ENCODE measurements at places on chromosomes 13 and 19.

GRCh38 chr13:53042877-53043276 lies 14.3 kb downstream of the OLFM4 start:
- no peak for DNase-seq

DNA sequence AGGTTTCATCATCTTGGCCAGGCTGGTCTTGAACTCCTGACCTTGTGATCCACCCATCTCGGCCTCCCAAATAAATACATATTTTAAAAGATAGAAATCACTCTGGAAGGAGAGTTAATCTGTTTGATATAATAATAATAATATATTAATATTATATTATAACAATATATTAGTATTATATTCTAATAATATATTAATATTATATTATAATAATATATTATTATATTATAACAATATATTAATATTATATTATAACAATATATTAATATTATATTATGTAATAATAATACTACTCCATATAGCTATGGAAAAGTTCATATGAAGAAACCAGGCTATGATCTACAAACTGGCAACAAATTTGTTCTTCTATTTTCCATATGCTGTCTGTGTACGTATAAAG lies 16.8 kb downstream of the HPN start:
- DNase-seq: no peak

DNA sequence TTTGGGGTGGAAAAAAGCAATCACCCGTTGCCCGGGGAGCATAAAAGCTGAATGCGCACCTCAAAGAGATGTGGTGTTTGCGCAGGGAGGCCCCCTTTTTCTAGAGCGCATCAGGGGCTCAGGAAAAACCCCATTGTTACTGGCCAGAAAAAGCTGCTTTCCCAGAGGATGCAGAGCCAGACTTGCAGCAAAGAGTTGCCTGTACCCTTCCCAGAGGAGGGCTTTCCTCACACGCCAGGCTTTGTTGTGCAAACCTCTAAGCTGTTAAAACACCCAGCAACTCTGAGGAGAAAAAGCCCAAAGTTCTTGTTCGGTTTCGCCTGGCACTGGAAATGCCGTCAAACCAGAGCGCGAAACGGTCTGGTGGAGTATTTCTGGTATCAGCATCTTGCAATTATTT lies 29.3 kb downstream of the GSX1 start:
- DNase-seq: no peak

DNA sequence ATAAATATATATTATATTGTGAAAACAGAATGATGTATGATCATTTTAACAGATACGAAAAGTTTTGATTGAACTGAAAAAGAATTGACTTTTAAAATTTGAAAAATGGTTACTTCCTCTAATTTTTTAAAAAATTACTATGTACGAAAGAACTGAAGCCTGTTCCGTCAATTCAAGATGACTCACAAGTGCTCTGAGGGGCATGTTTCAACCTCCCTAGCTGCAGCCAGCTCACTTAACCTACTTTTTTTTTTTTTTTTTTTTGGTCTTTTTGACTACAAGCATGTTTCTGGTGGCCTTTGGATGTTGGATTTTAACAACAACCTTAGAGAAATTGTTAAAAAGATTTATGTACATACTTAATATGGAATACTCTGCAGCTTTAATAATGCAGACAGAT lies 1139.3 kb downstream of the DIAPH3 start:
- no peak for DNase-seq

GRCh38 chr13:91358387-91358782 lies 10.9 kb downstream of the MIR17HG start:
- DNase-seq: no peak

- DNase-seq: no peak
Measured at GRCh38 chr13:111165241-111166010, 50.3 kb downstream of the ARHGEF7 start.

- no peak for DNase-seq
Measured at GRCh38 chr19:42419309-42419708, 7.9 kb downstream of the LIPE start.

DNA sequence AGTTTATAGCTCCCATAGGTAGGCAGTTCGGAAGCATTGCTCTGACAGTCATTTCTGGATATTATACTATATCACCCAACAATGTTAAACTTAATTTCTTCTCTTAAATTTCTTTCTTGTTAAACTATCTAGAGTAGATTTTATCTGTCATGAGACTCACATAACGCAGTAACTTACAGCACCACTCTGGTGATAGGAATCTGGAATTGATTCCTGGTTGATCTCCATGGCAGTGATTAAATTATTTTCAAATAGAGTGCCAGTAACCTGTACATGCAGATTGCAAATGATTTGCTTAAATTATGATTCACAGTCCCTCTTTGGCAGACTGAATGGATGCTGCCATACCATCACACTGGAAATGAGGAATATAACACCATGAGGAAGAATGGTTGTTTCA lies 722.1 kb downstream of the DACH1 start:
- no peak for DNase-seq

GRCh38 chr13:60019119-60019993 lies 144.4 kb downstream of the DIAPH3 start:
- DNase-seq: no peak

- DNase-seq: no peak
Measured at GRCh38 chr13:31878955-31879354, 139.6 kb downstream of the RXFP2 start.

- no peak for DNase-seq
Measured at GRCh38 chr19:42150911-42151361, 18.7 kb upstream of the POU2F2 start.

- DNase-seq: no peak
Measured at GRCh38 chr19:8373867-8374813, 10.2 kb downstream of the ANGPTL4 start.

DNA sequence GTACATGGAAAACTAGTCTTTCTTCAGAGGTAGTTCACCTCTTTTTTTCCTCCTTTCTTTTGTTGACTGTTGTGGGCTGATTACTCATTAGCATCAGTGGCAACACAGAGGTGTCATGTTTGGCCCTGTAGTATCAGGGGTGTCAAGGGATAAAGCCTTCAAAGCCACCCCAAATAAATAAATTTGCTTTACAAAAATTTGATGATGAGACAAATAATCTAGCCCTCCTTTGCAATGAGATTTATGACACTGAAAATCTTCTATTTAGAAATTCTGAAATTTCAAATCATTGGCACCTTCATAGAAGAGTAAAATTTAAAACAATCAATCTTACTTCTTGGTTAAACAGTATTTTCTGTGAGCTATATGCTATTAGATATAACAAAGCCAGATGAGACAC lies 1.9 kb downstream of the LACC1 start:
- DNase-seq: no peak

- no peak for DNase-seq
Measured at GRCh38 chr19:1861599-1862031, 1.8 kb downstream of the KLF16 start.

- no peak for DNase-seq
Measured at GRCh38 chr13:47215736-47216135, 318.9 kb upstream of the HTR2A start.

DNA sequence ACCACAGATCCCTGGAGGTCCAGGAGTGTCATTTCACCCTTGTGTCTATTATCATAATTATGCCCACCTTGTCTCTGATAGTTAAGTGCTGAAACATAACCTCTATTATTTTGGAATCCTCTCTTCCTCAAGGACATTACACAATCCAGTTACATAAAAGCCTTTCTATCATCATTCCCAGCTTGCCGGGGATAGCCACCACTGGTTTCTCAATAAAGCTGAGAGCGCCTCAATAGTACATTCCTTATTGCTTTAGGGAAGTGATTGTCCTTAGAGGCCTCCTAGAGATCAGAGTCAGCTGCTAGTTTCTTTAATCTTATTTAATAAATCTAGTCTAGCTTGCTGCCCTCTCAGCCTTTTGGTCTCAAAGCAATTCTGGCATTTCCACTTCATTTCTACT lies 490.0 kb upstream of the ATXN8OS start:
- no peak for DNase-seq

DNA sequence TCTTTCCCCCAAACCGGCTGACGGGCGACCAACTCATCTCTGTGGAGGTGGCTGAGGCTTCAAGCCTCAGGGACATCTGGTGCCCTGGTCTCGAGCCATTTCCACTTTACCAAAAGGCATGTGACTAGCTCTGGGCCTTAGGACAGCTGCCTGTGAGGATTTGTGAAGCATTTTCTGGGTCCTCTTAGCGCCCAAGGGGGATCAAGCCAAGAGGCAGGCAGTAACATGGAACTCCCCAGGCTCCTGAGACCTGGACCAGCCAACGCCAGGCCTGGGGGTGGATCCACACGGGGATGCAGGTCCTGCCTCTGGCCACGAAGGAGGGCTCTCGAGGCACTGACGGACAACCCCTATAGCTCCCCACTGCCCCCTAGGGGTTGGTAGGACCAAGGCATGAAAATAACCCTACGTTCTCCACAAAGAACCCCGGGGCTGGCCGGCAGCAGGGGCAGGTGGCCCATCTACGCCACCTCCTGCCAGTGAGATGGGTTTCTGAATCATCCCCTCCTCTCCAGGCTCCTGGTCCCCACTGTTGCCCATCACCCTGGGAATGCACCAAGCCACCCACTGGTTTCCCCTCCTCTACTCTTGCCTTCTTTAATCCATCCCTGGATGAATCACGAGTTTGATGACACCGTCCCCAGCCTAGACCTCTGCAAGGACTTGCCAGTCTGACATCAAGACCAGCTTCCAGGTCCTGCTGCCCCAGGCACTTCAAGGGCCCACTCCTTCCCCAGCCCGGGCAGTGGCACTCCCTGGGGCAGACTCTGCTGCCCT lies 7.0 kb upstream of the MYDGF start:
- no peak for DNase-seq

DNA sequence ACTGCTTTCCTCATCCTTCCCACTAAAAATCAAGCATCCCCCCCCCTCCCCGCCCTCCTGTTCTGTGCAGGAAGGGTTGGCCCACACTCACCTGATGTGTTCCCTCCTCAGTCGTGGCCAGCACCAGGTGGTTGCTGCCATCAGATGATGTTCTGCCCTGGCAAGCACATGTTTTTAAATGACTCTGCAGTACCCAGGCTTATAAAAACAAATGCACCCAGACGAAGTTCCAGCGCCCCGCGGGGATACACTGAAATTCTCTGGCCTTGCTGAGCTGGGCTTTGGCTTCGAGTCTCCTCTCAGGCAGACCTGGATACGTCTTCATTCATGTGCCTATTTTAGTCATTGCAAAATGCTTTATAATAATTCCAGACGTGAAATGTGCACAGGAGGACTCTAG lies 316.3 kb downstream of the DLEU7 start:
- DNase-seq: no peak

DNA sequence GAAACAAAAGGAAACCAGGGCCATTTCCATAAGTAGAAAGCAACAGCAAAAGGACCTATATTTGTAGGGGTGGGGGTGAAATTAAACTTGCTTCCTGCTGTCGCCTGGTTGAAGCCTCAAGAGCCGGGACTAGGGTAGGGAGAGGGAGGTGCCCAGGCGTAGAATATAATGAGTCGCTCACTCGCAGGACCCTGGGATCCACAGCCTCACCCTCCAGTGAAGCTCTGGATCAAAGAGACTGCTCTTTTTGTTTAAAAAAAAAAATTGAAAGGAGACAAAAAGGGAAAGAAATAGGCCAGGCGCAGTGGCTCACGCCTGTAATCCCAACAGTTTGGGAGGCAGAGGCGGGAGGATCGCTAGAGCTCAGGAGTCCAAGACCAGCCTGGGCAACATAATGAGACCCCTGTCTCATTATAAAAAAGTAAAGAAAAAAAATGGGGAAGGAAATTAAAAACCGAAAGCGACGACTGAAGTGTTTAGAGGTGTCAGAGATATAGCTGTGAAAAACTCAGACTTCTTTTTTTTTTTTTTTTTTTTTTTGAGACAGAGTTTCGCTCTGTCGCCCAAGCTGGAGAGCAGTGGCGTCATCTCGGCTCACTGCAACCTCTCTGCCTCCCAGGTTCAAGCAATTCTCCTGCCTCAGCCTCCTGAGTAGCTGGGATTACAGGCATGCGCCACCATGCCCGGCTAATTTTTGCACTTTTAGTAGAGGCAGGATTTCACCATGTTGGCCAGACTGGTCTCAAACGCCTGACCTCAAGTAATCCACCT lies 10.9 kb upstream of the ADGRE5 start:
- no peak for DNase-seq

- no peak for DNase-seq
Measured at GRCh38 chr13:35992964-35993363, 138.2 kb downstream of the DCLK1 start.

- DNase-seq: no peak
Measured at GRCh38 chr13:51997641-51998330, 13.5 kb downstream of the ATP7B start.

GRCh38 chr13:113874579-113875428 lies 10.9 kb upstream of the GAS6 start:
- DNase-seq: no peak

DNA sequence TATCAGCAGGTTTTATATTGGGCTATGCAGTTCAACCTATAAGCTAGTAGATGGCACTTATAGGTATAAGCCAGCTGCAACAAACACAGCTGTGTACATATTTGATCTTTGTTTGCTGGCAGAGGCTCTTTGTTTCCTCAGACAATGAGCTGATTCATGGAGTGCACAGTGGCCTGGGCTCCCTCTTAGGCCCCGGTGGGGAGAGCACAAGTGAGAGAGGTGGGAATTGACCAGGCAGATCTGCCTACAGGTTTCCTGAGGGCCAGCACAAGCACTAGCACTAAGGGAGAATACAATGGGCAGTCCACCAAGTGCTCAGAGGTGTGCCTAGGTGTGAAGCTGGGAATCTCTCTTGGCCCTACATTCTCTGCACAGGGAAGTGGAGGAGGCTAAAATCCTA lies 1390.7 kb downstream of the SLITRK5 start:
- DNase-seq: no peak

GRCh38 chr19:1675633-1676350 lies 23.4 kb upstream of the TCF3 start:
- no peak for DNase-seq

DNA sequence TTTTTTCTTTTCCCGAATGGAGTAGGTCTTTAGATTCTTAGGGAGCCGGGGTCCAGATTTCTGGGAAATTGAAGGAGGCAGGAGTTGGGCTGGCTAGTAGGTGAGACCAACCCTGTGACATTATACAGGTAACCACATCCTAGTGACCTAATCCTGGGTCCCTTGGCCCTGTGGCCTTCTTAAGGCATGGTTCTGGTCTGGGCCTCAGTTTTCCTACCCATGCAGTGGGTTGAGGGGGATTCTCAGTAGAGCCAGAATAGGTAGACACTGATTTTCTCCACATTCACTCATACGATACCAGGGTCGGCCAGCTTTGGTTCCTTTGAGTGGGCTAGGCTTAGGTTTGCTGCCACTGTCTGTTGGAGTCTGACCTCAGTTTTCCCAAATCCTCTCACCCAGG lies 7.2 kb downstream of the PPFIA3 start:
- no peak for DNase-seq

DNA sequence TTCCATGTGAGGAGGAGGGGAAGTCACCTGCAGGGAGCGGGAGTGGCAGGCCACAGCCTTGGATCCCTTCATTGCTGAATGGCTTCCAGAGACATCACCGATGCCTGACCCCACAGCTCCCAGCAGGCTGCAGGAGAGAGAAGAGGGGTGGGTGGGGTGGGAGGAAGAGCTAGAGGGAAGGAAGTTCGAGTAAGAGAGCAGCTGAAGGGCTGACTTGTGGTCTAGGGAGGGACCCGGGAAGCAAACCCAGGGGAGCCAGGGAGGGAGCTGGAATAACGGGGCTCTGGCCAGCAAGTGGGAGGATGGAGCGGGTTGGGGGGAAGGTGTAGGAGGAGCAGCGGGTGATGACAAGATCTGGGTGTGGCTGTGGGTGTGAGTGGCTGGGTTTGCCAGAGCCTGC lies 229.8 kb upstream of the MAB21L1 start:
- DNase-seq: no peak
